ENCODE measurements at places on chromosomes 5 and 9.

- DNase-seq: no peak
Observed at GRCh38 chr5:152107220-152107619, 182.6 kb upstream of the GLRA1 start.

- no peak for DNase-seq
Observed at GRCh38 chr5:111068213-111068612, 3.3 kb upstream of the TSLP start.

DNA sequence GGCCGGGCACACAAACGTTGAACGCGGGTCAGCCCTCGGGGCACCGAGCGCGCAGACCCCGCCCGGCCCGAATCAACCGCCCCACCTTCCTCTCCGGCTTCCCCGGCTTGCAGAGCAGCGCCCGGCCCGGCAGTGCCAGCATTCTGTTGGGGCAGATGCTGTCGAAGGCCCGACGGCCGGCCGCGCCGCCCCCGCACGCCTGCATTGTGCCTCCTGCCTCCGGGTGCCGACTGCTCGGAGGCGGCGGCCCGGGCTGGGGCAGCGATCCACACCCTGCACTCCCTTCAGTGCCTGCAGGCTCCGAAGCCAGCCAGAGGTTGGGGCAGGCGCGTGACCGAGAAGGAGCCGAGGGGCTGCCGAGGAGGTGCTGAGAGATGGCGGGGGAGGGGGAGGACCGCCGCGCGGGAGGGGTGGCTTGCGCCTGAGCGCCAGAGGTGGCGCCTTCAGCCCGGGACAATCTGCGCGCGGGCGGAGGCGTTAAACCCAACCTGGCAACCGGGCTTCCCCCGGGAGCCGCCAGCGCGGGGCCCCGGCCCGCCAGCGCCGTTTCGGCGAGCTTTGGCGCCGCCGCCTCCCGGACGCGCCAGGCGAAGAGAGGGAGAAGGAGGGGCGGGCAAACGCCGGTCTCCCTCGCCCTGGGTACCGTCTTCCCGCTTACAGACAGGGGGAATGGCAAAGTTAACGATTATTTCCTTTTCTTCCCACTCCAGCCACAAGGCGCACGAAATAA, at the start of gene MCIDAS:
Gene MCIDAS (minus strand): TSS at position 382 of the 730 bp plus-strand sequence. CDS start 177 bp downstream, at position 205.
- peak; percentile 68 for DNase-seq

GRCh38 chr5:179819296-179820126, 1.2 kb upstream of the SQSTM1 start:
- DNase-seq: peak; percentile 70

- DNase-seq: no peak
Observed at GRCh38 chr9:130768265-130768664, 66.8 kb upstream of the ABL1 start.

- DNase-seq: no peak
Observed at GRCh38 chr5:171537070-171537849, 117.8 kb downstream of the FGF18 start.

DNA sequence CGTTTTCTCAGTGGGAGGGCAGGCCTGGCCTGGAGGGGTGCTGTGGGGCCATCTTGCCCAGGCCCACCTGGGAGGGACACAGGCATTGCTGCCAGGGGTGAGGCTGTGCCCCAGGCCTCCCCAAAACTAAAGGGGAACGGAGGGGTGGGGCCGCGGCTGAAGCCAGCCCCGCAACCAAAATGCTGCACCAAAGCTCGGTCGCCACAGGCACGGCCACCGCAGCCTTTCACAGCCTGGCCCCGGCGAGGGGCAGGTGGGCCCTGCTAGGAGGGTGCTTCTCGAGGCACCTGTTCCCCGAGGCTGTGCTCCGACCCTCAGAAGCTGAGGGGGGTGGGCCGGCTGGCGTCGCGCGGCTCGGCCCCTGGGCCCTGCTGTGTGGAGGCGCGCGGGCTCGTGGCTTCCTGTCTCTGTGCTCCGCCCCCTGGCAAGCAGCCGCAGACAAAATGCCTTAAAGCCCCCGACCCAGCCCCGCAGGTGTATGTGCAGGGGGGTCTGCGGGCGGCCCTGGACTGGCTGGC, 57.6 kb downstream of the JAK2 start:
- no peak for DNase-seq

DNA sequence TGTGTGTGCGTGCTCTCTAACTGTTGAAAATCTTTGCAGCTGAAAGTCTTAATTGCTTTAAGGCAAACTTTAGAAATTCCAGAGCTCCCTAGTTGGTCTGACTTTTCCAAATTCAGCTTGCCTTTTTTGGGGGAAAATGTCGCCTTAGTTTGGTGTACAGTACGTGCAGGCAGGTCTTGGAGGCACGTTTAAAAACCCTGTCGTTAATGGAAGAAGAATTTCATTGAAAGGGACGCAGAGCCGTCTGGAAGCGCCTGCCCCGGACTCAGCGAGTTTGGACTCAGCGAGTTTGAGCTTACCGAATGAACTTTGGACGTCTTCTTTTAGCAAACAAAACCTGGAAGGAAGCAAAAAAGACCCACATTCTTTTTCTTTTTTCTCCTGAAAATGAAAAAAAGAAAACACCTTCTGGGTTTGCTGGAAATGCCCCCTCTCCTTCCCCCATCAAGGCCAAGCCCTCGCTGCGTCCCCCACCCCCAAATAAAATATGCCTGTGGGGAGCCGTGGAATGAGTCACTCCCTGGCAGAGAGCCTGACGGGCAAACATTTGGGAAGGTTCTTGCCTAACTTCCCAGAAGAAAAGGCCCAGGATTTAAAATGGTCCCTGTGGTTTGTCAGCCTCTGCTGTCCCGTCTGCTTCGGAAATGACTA, 1.5 kb downstream of the NEK6 start:
- DNase-seq: no peak

DNA sequence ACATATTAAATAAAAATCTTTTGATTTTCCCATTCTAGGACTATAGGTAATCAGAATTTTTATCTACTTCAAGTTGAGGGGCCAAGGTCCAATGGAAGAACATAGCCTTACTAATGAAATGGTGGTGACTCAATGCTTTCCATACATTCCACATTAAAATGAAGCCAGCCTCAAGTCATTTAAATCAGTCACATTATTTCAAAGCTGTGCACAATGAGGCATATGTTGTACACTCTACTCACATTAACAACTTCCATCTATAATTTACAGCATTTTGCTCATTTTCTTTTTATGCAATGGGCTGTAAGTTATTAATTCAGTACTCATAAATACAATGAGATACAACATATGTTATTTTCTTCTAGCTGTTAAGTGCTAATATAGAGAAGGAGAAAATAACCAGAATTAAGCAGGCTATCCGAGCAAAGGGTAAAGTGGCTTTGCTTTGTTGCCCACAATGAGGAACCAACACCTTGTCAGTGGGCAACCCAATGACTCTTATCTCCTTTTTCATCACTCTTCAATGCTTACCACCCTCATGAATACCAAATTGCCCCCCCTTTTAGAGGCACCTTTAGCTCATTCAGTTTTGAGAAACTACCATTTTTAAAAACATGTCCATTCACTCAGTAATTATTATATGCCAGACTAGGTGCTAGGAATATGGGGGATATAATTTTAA, 52.4 kb downstream of the TTLL11 start:
- no peak for DNase-seq

GRCh38 chr9:110626101-110626829, 42.3 kb upstream of the MUSK start:
- DNase-seq: no peak
